Activated CD4-positive, alpha-beta T cell treated with anti-CD3 and anti-CD28 coated beads, Interleukin-2, amount 50 U/mL, for 24 hours (primary cell): ENCODE measurements at places on chromosomes 3 and 15.

GRCh38 chr15:40830884-40831283 lies 2.4 kb upstream of the PPP1R14D start:
- no peak for DNase-seq

DNA sequence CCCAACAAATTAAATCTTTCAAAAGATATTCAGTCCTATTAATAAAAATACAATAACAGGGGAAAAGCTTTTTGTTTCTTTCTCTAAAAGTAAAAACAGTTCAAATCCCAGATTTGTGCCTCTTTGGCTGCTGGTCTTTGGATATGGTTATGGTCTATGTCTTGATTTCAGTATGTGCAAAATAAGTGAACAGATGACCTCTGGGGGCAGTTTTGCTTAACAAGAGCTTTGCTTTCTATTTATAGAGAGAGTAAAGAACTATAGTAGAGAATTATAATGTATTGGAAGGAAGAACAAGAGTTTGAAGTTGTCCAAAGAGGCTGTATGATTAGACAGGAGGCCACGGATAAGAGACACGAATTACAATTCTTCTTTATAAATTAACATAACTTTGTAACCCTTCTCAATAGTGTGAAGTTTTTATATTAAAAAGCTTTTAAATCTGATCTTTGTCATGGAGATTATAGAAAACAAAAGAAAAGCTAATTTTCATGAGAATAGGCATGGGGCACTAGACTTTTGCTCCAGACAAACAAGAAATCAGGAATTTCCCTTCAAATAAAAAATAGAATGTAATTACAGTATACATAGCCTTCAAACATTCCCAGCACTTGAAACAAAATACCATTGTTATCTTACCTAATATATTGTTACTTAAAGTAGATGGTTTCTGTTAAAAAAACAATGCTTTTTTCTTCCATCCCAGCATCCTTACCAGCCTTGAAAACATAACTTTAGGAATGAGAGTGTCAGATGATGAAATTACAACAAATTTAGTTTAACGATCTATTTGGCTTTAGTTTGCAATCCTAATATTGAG lies 432.7 kb upstream of the ARHGEF26 start:
- no peak for DNase-seq

- DNase-seq, result no peak
Observed at GRCh38 chr3:124788254-124788745, 58.0 kb downstream of the UMPS start.

DNA sequence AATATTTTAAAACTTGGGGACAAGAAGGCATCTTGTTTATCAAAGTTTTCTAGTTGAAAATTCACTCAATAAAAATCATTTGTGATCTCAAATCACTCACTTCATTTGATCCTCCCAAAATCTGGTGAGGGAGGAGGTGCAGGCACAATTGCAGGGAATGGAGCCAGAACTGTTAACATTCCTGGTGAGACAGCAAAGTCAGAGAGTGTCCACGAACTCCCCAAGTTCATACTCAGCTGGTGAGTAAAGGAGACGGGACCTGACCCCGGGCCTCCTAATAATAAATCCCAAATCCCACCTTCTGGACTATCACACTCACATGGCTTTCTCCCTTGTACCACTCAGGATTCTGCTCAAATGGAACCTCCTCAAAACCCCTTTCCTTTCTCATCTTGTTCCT lies 252.3 kb upstream of the LRTM1 start:
- no peak for DNase-seq

DNA sequence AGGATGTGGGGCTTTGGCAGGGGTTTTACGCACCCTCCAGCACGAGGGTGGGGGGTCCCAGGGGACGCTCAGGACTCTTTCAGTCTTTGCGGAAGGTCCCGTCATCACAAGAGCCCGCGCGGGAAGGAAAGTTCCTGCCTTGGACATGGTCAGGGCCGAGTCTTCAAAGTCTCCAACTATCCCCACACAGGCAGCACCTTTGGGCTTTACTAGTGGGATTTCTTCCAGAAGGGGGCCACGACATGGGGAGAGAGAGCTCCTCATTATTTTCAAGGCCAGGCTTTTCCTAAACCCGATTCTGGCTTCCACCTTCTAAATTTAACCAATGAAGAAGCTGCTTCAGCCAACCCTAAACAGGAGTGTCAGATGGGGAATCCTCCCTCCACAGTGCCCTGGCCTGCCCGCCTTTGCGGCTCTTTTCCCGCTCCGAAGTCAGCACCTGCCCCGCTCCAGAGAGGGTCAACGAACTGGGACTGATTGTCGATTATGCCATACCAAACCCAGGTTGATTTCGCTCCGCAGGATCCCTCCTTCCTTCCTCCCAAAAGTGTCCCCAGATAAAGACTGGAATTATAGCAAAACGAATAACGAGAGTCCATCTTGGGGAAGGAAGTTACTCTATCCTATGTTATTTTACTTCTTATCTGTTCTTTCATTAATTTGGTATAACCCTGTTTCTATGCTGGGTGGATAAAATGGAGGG lies 11.0 kb downstream of the SHOX2 start:
- no peak for DNase-seq

- DNase-seq, result no peak
Observed at GRCh38 chr3:119826711-119827608, 45.1 kb downstream of the NR1I2 start.

GRCh38 chr3:30607032-30607833 lies 832 bp downstream of the TGFBR2 start:
- DNase-seq, result peak; percentile 49

GRCh38 chr3:73580343-73580742 lies 44.4 kb downstream of the PDZRN3 start:
- DNase-seq, result no peak

DNA sequence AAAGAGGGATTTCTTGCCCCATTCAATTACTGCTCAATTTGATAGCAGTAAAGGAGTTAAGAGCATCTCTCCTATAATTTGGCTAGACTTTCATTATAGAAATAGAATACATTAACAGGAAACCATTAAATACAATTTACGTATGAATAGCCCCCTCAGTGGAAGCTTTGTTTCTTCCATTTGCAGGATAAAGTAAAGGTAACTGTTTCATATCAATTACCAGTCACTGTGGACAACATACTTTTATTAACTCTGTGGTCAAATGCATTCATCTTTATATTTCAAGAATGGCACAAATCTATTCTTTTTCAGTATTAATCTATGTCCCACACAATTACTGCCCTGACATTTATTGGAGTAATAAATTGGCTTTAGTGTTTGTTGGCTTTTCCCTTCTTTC lies 613.4 kb downstream of the NLGN1 start:
- DNase-seq, result no peak

- DNase-seq, result no peak
Observed at GRCh38 chr3:148863814-148864213, 1.3 kb upstream of the CPA3 start.

- DNase-seq, result no peak
Observed at GRCh38 chr15:62187425-62187824, 22.3 kb upstream of the C2CD4B start.

DNA sequence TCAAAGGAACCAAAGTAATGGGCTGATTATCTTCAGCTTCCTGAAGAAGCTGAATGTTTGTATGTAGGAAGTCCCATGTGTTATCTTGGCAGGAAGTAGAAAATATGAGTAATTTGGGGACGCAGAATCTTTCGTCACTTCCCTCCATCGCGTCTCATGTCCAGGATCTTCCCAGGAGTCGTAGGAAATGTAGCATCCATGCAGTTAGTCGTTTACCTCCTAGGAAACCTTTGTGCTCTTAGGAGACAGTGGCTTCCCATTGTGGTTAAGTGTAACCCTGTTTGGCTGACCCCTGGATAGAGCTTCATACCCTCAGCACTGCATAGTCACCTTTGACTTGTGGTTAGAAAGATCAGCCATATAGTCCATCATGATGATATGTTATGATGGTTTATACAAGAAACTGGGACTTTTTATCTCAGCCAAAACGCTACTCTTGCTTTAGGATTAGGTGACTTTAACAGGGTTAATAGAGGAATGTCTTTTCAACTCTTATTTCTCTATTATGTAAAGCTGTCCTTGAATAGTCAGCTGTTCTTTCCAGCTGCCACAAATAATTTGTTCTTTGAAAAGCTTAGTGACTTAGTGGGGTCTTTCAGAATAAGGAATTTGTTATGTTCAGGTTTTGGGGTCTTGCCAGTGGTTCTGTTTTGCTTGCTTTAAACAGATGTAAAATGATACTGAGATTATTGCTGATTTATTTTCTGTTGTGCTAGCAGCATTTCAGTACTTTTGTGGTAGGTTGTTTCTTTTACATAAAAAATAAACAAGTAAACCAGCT lies 92.2 kb downstream of the KLHL25 start:
- DNase-seq, result no peak

DNA sequence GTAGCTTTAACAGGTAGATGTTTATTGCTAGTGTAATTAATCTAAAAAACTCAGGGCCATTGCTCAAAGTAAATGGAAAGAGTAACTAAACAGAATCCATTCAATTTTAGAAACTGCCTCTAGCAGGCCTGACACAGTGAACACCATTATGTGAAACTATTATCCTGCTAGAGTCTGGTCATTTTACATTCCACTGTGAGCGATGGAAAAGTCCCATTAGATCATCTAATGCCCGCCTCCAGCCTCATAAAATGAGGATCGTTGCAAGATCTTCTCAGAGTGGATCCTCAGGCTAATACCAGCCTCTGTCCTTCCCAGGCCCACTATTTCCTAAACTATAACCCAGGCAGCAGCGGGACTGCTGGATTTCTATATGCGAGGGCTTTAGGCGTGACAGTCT lies 107.7 kb downstream of the WDR76 start:
- DNase-seq, result no peak

DNA sequence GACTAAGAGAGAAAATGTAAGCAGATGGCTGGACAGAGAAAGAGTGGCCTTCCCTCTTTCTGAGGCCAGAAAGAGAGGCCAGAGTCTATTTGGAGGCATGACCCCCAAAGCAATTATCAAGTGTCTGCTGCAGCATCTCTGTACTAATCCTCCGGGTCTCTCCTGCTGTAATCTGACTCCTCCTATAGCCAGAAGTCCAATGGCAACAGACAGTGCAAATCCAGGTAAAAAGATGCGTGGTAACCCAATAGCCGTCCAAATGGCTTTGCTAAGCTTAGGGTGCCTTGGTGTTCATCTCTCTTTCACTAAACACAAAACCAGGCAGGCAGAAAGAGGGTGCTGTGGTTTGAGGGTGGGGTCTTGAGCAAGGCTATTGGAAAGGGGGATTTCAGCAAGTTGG lies 91.6 kb downstream of the ADCY5 start:
- DNase-seq, result no peak

GRCh38 chr15:65924004-65924403 lies 54.7 kb downstream of the RAB11A start:
- DNase-seq, result no peak

- DNase-seq, result no peak
Observed at GRCh38 chr15:80464951-80465625, 60.9 kb downstream of the ARNT2 start.

- no peak for DNase-seq
Observed at GRCh38 chr3:172746475-172746874, 4.1 kb upstream of the ECT2 start.

DNA sequence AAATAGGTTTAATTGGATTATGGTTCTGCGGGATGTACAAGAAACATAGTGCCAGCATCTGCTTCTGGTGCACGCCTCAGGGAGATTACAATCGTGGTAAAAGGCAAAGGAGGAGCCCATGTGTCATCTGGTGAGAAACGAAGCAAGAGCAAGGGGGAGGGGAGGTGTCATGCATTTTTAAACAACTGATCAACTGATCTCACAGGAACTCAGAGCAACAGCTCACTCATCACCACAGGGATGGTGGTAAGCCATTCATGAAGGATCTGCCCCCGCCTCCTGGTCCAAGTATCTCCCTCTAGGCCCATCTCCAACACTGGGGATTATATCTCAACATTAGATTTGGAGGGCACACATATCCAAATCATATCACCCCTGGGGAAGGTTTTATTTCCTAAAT lies 42.1 kb upstream of the FGF7 start:
- DNase-seq, result no peak

DNA sequence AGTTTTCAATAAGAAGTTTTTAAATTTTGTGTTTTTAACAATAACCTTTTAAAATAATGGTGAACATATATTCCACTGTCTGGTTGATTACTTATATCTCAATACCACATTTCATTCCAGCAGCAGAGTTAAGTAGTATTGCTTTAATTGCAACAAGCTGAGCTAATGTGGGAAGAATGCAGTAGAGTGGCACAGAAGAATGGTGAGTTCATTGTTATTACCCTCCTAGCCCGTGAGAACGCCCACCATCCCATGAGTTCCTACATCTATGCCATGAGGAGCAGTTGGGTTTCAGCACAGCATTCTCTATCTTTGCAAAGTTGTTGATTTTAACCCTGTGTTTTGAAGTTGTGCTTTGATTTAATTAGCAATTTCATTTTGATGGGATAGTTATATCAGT lies 17.8 kb upstream of the NR2E3 start:
- DNase-seq, result no peak

GRCh38 chr3:188212308-188212969 lies 58.5 kb downstream of the LPP start:
- DNase-seq, result no peak

DNA sequence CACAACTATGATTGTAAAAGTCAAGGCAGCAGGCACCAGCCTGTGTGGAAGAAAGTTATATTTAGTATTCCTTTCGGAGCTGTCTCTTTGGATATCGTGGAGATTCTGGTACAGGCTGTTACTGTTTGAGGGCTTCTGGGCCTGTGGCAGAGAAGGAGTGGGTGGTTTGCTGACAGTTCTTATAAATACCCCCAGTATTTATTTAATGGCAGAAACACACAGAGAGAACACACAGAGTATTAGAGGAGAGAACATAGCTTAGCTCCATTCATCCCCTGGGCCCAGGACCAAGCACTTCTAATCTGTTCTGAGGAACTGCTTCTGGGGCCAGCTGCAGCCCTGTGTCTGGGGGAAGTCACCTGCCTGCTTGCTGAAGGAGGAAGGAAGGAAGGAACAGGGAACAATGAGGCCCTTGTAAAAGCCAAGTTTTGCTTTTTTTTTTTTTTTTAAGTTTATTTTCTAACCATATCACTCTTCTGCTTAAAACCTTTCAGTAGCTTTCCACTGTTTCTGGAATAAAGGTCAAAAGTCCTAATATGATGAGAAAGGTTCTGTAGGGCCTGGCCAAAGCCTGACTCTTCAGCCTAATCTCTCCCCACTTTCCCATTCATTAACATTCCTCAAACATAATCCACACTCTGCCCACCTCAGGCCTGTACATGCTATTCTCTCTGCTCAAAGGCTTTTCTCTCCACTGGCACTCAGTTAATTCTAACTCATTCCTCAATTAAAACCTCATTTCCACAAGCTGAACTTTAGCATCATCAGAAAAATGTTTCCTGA lies 11.8 kb upstream of the PP2D1 start:
- DNase-seq, result no peak

GRCh38 chr3:46429671-46430070 lies 22.6 kb downstream of the CCRL2 start:
- no peak for DNase-seq
